ENCODE measurements at places on chromosomes 2 and 18.

DNA sequence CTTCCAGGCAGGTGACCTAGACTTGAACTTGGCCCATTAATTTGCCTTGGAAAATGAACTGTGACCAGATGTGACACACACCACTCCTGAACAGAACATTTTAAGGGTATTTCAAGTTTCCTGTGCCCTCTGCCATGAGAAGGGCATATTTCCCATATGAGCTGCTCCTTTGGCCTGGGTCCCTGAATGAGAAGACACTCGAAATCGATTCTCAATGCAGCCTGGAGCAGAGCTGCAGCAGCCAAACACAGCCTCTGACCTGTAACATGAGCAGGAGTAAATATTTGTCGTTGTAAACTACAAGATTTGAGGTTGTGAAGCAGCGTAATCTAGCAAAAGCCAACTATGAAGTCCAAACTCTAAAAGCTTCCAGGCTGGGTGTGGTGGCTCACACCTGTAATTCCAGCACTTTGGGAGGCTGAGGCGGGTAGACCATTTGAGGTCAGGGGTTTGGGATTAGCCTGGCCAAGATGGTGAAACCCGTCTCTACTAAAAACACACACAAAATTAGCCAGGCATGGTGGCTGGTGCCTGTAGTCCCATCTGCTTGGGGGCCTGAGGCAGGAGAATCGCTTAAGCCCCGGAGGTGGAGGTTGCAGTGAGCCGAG lies 30.1 kb upstream of the SOS1 start:
- no peak for DNase-seq

DNA sequence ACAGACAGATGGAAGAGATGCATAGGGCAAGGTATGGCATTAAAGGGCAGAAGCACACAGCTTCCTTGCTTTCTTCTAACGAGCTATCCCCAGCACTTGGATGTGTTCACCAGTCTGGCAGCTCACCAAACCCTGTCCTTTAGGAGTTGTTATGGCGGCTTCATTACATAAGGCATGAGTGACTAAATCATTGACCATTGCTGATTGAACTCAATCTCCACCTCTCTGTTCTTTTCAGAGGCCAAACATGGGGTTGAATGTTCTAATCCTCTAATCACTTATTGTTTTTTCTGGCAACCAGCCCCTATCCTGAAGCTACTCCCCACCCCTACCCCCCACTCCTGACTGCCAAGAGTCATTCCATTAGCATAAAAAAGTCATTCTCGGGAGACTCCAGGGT lies 301.8 kb downstream of the XIRP2 start:
- no peak for DNase-seq

DNA sequence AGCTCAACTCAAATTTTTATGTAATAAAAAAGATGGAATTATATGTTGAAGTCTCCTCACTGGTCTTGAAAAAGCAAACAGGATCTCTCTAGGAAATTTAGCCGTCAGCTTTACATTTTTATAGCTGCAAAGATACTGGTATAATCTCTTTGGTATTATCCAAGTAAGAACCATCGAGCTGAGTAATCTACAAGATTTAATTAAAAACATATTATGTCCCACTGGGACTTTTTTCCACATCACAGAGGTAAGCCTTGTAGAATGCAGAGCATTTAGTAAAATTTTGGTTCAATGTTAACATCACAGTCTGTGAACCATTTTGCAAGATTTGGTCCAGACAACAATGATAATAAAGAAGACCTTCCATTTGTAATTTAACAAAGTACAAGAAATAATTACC lies 162.6 kb upstream of the SLC39A10 start:
- no peak for DNase-seq

GRCh38 chr2:48952143-48952542 lies 196.6 kb upstream of the LHCGR start:
- no peak for DNase-seq

- DNase-seq = no peak
Observed at GRCh38 chr2:128312411-128312810, 6.3 kb downstream of the HS6ST1 start.

GRCh38 chr2:86468162-86469033 lies 27.2 kb downstream of the KDM3A start:
- no peak for DNase-seq

DNA sequence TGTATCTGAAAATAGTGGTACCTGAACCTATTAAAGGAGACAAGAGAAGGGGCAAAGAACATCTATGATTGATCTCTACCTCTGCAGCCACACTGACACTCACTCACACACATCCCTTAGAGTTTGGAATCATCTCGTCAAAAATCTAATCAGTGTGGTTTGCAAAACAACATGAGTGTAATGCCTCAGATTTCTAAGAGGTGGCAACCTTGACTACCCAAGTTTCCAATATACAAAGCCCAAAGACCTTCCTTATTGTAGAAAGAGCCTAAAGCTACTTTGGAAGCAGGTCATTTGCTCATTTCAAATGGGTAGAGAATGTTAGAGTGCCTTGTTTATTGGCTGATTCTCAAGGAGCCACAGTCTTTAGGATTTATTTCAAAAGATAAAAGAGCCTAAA lies 444.9 kb downstream of the ARHGAP15 start:
- no peak for DNase-seq

GRCh38 chr2:29039718-29040480 lies 34.4 kb downstream of the PCARE start:
- no peak for DNase-seq

GRCh38 chr2:227377467-227378351 lies 1.4 kb downstream of the TM4SF20 start:
- DNase-seq = no peak

DNA sequence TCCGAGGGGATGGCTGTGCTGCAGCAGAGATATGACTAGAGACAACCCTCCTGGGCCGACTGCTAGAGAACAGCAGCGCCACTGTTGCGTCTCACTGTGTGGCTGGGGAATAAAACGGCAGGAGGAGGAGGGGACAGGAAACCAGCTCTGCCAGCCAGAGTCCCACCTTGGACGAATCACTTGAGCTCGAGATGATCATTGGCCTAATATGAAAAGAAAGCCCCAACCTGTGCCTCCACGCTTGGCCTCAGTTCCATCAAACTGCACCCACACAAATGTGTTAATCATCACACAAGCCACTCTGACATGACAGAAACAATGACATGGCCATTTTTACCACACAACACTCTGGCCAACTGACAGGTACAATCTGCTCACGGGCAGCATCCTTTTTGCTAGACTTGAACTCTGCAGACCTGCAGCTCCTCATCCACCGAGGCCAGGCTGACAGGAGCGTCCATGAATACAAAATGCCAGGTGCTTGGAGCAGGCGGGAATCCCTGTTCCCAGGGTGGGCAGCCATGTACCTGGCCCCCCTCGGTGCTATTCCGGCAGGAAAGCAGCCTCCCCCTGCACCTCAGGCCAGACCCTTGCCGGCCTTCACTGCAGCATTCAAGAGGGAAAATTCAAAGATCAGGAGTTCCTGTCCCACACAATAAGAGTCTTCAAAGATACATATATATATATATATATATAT lies 52.3 kb downstream of the PARD6G start:
- DNase-seq = no peak

GRCh38 chr2:186575302-186575701 lies 14.6 kb upstream of the ITGAV start:
- DNase-seq = no peak

- DNase-seq = no peak
Observed at GRCh38 chr2:207763303-207763917, 6.3 kb downstream of the FZD5 start.

- no peak for DNase-seq
Observed at GRCh38 chr2:210228586-210228985, 3.3 kb upstream of the ACADL start.

GRCh38 chr2:209875270-209875669 lies 103.6 kb downstream of the UNC80 start:
- no peak for DNase-seq

DNA sequence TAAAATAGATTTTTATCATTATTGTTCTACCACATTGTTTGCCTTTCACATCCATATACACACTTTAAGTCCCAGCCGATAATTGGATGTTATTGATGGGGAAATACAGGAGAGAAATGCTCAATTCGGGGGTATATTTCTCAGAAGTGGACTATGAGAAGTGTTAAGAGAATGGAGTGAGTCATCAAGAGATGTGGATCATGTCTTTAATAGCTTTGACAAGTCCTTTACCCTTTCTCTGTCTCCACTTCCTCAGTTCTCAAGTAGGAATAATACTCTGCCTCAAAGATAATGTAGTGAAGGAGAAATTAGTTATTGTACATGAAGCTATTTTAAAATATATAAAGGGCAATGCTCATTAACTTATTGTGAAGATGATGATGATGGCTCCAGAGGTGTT lies 1017.6 kb upstream of the PIK3C3 start:
- no peak for DNase-seq

DNA sequence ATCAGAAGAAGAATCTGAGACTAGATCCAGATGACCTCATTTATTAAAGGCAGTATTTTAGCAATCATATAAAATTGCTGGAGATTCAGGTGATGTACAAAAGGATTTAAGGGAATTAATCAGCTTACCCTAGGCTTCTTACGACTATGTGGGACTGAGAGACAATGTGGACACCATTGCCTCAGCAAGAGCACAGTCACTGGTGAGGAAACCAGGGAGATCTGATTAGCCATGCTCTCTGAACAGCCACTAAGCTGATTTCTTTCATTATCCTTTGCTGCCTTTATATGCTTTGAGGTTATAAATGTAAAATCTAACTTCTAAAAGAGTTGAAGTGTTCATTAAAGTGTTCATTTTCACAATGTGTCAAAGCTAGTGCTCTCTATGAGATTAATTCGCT lies 22.7 kb upstream of the GULP1 start:
- DNase-seq = no peak

All from G401 (cell line).